Stomach (tissue), 19 donors: ENCODE measurements at places on chromosomes 1 and 21. TPM values are rescaled to one million over a fixed set of nuclear protein-coding genes. Genes with fewer than 3 reads are reported as not detected.

Gene NCAM2
- 0.45 TPM for total RNA-seq

Gene DIO1
- not detected for total RNA-seq

Gene SLC1A7
- total RNA-seq: 0.29 TPM

Gene XCL1
- total RNA-seq: not detected

DNA sequence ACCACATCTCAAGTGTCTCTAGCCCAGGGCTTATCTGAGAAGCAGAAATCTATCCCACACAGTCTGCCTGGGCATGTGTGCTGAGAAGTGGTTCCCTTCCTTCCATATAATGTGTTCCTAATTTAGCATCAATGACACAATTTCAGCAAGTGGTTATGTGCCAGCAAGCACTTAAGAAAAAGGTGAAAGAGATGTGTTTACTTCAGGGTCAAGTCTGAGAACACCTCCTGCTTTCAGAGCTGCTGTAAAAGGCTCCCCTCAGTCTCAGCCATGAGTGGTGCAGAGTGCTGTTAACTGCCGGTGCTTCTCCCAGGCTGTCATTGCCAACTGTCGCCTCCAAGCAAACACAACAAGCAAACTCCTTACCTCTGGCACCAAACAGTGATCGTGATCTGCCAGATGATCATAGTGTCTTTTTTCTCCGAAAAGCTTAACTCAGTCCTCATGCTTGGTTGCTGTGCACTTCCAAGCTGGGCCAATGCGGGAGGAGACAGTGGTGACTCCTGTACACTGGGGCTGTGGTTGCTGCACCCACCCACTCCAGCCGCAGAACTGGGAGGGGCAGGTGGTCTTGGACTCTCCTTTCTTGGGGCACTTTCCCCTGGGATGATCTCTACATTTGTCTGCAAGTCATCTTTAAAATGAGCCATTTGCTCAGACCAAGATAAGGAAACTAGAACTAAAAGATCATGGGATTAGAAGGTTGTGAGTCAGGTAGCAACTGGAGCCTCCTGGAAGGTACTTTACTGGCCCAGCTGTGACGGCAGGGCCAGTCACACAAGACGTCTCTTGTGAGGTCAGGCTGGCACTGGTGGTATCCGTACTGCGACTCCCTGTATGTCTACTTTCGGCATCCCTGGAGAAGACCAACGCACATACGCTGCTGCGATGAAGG, 32.4 kb downstream of the ATP1A1 start:
- H3K27ac ChIP-seq: no peak overlapping the region
- H3K4me3 ChIP-seq: no peak overlapping the region
- H3K27me3 ChIP-seq: no peaks in the 10 kb centered on the region
- H3K4me1 ChIP-seq: no peaks in the 10 kb centered on the region

GRCh38 chr1:15885701-15886610, 38.4 kb downstream of the SPEN start:
- peak overlapping the region; percentile 88 for H3K27ac ChIP-seq
- H3K27me3 ChIP-seq: no peaks in the 10 kb centered on the region
- H3K4me1 ChIP-seq: peaks cover 28% of the 10 kb centered on the region
- H3K36me3 ChIP-seq: peaks cover 7% of the 10 kb centered on the region
- DNase-seq: peak; percentile 98

- H3K36me3 ChIP-seq: no peaks in the 10 kb centered on the region
- DNase-seq: no peak
- H3K4me3 ChIP-seq: no peak overlapping the region
- peaks cover 30% of the 10 kb centered on the region for H3K27me3 ChIP-seq
- no peaks in the 10 kb centered on the region for H3K4me1 ChIP-seq
Measured at GRCh38 chr21:42330380-42331371, 15.5 kb upstream of the TFF3 start.

GRCh38 chr1:73310797-73311381, 887.1 kb downstream of the LRRIQ3 start:
- H3K27ac ChIP-seq: no peak overlapping the region
- H3K27me3 ChIP-seq: no peaks in the 10 kb centered on the region
- H3K36me3 ChIP-seq: no peaks in the 10 kb centered on the region
- H3K4me3 ChIP-seq: no peak overlapping the region
- H3K4me1 ChIP-seq: no peaks in the 10 kb centered on the region

DNA sequence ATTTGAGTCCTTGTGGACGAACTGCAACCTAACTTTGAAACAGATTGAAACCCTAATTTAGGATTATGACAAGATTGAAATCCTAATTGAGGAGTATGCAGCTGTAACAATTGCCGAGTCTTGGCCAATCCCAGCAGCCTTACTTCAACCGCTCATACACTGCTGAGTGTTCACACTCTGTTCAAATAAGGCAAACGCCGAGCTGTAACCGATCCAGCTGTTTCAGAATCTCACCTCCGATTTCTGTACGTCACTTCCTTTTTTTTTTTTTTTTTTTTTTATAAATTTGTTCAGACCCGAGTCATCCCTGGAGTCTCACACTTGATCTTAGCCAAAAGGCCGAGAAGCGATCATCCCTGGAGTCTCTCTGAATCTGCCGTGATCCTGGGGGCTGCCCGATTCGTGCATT, 22.3 kb upstream of the ATP5PO start:
- H3K4me3 ChIP-seq: no peak overlapping the region
- H3K4me1 ChIP-seq: no peaks in the 10 kb centered on the region
- H3K27me3 ChIP-seq: no peaks in the 10 kb centered on the region

- no peak overlapping the region for H3K4me3 ChIP-seq
- H3K36me3 ChIP-seq: no peaks in the 10 kb centered on the region
- peaks cover 52% of the 10 kb centered on the region for H3K4me1 ChIP-seq
- no peaks in the 10 kb centered on the region for H3K27me3 ChIP-seq
- no peak for DNase-seq
Measured at GRCh38 chr1:184422490-184423233, 35.8 kb downstream of the C1orf21 start.

GRCh38 chr1:107451715-107452114, 310.9 kb downstream of the NTNG1 start:
- H3K36me3 ChIP-seq: no peaks in the 10 kb centered on the region
- no peak for DNase-seq
- no peak overlapping the region for H3K4me3 ChIP-seq
- H3K27ac ChIP-seq: no peak overlapping the region
- H3K4me1 ChIP-seq: no peaks in the 10 kb centered on the region
- no peaks in the 10 kb centered on the region for H3K27me3 ChIP-seq

GRCh38 chr1:67146101-67146500, 11.3 kb upstream of the C1orf141 start:
- no peaks in the 10 kb centered on the region for H3K36me3 ChIP-seq
- no peaks in the 10 kb centered on the region for H3K27me3 ChIP-seq
- no peak for DNase-seq
- H3K4me3 ChIP-seq: no peak overlapping the region
- no peak overlapping the region for H3K27ac ChIP-seq
- H3K4me1 ChIP-seq: peaks cover 15% of the 10 kb centered on the region
